ENCODE measurements at places on chromosomes 3 and 15.
A peak's percentile ranks its signal among the peaks of the same experiment; 100 is the strongest.

GRCh38 chr3:71562938-71563337, 20.6 kb downstream of the FOXP1 start:
- DNase-seq, result no peak

- peak; percentile 39 for DNase-seq
These were observed 90.2 kb upstream of the KLF13 start for GRCh38 chr15:31236184-31237042.

GRCh38 chr3:61877359-61878138, 316.2 kb downstream of the PTPRG start:
- no peak for DNase-seq

DNA sequence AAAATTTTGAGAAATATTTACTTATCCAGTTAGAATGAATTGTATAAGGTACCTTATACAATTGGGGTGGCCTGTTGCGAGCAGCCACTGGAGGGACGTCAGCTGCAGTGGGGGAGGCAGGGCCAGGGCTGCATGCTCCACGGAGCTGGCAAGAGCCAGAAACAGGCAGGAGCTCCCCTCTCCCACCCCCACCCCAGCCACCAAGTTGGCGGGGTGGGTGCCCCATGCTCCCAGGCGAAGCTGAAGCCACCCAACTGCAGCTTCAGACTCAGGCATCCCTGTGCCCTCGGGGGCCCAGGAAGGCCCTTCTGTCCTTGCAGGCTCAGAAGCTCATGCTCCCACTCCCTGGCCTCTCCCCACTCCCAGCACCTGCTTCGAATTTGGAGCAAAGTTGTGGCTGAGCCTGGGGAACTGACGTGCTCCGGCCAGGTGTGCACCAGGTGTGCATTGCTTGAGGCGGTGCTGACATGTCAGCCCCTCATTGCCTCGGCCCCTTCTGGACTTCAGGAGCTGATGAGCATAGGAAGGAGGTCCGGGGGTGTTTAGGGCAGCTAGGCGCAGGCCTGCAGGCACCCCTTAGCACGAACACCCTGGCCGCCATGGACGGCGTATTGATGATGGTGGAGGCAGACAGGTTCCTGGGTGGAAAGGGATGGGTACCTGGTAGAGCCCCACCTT, 743.8 kb upstream of the GBE1 start:
- no peak for DNase-seq

DNA sequence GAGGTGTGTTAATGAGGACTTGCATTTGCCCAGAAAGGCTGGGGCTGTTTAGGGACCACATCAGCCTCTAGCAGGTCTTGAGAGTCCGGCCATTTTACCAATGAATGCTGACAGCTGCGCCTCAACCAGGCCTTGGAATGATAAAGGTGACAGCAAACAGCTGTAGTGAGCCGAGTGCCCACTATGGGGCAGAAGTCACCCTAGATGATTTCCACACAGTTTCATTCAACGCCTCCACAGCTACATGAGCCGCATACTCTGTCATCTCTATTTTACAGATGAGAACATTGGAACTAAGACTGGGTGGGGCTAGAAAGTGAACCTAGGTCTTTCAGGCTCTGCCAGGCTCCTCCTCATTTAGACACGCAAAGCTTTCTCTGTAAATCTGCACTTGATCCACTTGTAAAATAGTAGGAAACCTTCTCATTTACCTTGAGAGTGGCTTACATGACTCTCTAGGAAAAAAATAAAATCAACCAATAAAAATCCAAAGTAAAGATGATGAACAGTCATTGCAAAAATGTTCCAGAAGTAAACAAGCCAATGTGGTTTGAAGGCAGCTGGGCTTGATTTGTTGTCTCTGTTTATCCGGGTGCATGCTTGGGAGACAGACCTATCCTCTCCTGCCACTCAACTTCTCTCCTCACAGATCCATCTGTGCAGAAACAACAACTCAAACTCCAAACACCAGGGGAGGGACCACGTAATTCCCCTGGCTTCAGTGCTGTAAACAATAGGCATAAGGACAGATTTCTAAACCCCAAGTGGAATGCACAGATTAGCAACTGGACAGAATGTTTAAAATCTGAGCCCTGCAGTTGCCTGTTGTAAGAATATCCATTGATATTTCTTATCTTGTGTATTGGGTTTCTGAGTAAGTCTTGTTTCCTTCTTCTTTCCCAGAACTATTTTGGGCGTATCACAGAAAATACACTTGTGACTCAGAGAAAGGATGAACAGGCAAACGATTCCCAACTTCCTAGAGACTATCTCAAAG, 31.5 kb upstream of the LDHAL6B start:
- DNase-seq, result no peak

DNA sequence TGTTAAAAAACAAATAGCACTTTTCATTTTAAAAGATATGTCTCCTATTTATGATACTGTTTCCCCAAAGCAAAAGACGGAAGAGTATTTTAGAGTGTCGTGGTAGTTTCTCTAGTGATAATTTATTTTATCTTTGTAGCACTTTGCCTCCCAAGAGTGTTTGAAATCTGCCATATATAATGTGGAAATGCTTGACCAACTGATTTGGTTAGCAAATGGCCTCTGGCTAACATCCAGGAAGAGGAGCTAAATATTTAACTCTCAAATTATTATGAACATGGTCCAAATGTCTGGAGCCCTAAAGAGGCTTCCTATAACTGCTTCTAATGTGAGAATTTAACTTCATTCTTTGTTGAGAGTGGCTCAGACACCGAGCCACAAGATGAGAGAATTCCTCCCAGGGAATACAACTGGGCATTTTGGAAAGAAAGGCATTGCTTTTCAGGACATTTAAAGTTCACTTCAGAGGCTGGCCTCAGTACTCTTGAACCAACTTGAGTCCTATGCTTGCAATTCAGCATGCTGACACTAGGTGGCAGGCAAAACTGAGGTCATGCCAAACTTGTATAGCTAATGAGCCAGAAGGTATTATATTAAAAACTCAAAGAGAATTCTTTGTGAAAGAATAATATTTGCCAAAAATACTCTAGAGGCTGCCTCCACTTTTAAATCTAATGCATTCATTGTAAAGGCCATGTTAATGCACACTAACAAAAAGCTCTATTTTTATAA, 104.5 kb downstream of the RARB start:
- DNase-seq, result no peak

GRCh38 chr3:177106184-177106583, 91.1 kb downstream of the TBL1XR1 start:
- DNase-seq, result no peak

- no peak for DNase-seq
These were observed 2.4 kb downstream of the CYP11A1 start for GRCh38 chr15:74364936-74365597.

GRCh38 chr3:33957176-33957575, 158.7 kb downstream of the PDCD6IP start:
- no peak for DNase-seq

- no peak for DNase-seq
These were observed 635 bp downstream of the TUBGCP5 start for GRCh38 chr15:23038726-23039142.

DNA sequence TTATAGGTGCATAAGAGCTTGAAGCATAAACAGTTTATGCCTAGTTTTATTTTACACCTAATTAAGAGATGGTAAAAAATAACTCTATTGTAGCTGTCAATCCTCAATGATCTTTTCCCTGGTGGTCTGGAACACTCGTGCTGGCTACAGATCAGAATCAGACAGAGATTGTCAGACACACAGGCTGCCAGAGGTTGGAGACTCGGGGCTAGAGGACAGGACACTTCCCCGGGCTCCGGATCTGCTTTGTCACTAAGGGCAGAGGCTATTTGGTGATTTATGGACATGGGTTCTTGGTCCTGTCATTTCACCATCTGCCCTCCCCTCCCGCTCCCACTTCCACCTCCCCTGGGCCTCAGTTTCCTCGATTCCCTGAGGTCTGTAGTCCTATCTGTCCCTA, 16.5 kb upstream of the FAM174B start:
- no peak for DNase-seq

DNA sequence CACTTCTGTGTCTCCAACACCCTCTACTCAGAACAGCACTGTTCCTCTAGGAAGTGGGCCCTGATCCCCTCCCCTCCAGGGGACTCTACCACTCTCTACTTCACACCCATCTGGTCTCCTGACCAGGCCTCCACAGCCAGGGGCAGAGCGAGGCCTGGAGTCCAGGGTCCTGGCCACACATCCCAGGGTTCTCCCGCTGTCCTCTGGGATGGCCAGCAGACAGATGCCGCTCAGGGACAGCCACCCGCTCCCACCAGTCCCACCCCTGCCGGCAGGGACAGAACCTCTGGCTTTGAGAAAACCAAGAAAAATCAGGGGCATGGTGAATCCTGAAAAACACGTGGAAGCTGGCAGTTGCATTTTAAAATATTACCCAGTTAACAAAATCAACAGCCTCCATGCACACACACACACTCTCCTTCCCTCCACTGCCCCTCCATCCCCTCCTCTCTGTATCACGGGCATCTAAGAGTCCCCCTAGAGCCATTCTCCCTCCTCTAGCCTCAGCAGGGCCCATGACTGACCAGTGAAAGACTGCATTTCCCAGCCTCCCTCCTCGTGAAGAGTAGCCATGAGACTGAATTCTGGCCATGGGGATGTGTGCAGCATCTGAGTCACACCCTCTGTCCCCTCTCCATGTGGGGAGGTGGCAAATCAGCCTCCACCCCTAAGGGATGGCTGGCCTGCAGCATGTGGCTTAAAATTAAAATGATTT, 32.1 kb upstream of the IQSEC1 start:
- DNase-seq, result no peak

DNA sequence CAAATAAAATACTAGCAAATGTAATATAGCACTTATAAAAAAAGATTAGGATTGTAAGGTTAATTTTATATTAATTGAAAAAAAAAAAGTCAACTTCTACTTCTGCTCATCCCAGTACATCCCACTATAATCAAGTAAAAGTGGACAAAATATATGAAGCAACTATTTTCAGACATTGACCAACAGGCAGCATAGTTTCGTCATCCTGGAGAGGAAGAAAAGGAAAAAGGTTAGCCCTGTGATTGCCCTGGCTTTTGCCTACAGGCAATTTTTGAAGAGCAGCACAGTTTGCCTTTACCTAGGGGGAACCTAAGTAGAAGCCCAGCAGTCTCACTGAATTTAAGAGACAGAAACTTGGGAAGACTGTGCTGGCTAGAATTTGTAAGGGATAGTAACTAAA, 52.2 kb upstream of the ACTC1 start:
- no peak for DNase-seq

- no peak for DNase-seq
These were observed 14.7 kb downstream of the CCNB2 start for GRCh38 chr15:59119625-59120024.

DNA sequence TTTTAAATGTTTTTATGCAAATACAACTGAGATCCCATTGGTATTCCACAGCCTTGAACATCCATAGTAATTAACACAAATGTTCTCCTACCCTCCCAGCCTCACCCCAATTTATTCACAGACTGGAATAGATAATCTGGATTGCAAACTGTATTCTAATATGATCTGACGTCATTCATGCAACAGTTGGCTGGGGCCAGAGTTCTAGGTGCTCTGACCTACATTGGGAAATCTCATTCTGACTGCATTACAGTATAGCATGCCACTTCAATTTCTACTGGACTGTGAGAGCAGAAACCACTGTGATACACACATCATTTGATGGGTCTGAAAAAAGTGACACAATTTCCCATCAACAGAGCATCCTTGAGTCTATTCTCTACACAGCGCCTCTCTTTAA, 403.1 kb downstream of the MAGI1 start:
- no peak for DNase-seq

GRCh38 chr3:180804916-180805315, 107.6 kb upstream of the FXR1 start:
- DNase-seq, result peak; percentile 18

- no peak for DNase-seq
These were observed 92.0 kb downstream of the PDE8A start for GRCh38 chr15:85073556-85074194.

DNA sequence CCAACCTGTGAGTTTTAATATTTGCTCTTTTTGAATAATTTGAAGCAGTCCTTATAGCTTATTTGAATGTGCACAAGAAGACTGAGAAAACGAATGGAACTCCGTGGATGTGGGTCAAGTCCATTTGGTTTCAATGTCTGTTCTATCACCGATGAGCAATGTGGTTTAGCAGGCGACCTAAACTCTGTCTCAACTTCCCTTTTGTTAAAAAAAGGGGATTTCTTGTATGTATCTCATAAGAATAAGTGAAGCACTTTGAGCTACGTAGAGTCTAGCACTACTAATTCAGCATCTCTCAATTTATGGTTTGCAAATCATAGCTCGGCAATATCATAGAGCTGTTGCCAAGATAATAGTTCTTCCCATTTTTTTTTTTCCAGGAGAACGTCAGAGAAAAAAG, 4.6 kb upstream of the SKIL start:
- DNase-seq, result no peak

DNA sequence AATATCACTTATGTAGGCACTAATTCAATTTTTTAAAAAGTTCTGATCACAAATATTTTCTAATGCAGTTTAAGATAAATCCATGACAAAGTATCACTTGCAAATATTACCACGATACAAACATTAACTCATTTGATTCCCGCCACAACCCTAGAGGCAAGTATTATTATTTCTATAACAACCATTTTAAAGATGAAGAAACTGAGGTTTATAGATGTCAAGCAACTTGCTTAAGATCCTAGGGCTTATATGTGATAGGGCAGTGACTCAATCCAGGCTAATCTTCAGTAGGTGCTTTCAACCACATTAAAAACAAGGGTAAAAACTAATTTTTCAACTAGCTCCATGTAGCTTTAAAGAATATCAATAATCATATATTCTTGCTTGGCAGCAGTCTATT, 1.7 kb downstream of the DYNC1LI1 start:
- no peak for DNase-seq

GRCh38 chr3:193731656-193732055, 138.6 kb downstream of the OPA1 start:
- DNase-seq, result no peak

GRCh38 chr3:100207886-100208285, 52.9 kb upstream of the TBC1D23 start:
- DNase-seq, result no peak

GRCh38 chr15:96122077-96123027, 208.1 kb upstream of the NR2F2 start:
- DNase-seq, result no peak

DNA sequence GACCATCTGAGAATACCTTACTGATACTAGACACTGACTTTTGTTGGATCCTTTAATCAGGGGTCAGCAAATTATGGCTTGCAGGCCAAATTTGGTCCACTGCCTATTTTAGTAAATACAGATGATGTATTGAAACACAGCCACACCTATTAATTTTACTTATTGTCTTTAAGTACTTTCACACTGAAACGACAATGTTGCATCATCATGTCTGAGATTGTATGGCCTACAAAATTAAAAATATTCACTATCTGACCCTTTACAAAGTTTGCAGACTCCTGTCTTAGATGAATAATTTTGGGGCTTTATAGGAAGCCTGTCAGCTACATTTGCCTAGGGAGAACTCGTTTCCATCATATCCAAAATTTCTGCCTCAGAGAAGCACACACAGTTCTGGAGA, 503.2 kb upstream of the TGFBR2 start:
- no peak for DNase-seq

Measured in renal cortex interstitium (tissue), 15 donors.